Aortic smooth muscle cell (primary cell): ENCODE measurements at places on chromosomes 1 and 21. TPM values are rescaled to one million over a fixed set of nuclear protein-coding genes. Genes with fewer than 3 reads are reported as not detected.

The GUCA2A gene
- not detected in 2 replicates for total RNA-seq

The OR10J1 gene
- not detected in 2 replicates for total RNA-seq

The SERINC2 gene
- total RNA-seq: 1.7 and 2.1 TPM in 2 replicates

The FCGR2B gene
- not detected in 2 replicates for total RNA-seq

The ZBTB8A gene
- total RNA-seq: 6.2 and 7.3 TPM in 2 replicates
